Right hindlimb (tissue), 1 donor: ENCODE measurements at places on chromosomes 5 and 9.

- no peak for DNase-seq
These were observed 20.1 kb downstream of the RCL1 start for GRCh38 chr9:4812858-4813257.

DNA sequence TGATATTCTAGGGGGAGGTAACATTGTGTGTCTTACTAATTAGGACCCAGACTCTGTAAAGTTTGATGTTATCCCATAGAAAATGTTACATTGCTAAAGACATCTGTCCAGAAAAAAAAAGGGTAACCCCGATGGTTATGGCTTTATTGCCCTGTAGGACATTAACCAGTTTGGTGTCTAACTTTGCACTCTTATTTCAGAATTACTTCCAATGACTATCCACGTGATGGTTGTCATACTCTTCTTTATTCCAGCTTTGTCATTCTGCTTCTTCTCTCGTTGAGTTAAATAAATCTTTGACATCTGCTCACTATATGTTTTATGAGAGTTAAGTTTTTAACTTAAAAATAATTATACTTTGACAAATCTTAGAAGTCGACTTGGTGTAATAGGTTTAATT is 180.4 kb upstream of the ANKRD55 start:
- DNase-seq = no peak

- DNase-seq = no peak
These were observed 38.8 kb downstream of the NFX1 start for GRCh38 chr9:33329117-33329563.

DNA sequence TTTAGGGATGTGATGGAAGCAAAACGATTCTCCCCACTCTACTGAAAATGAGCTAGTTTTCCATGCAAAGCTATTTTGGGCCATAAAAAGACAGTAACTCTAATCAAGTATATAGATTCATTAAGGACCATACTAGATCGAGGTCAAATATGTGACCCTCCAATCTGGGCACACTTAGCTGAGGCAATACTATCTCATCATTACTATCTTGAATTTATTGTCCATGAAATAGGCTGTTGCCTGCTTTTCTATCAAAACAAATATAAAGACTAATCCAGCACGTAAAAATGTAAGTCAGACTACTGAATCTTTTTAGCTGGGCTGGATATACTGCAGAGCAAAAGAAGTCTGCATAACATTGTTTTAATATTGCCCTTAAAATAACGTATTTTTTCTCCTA is 943.1 kb downstream of the NR2F1-AS1 start:
- DNase-seq = no peak

DNA sequence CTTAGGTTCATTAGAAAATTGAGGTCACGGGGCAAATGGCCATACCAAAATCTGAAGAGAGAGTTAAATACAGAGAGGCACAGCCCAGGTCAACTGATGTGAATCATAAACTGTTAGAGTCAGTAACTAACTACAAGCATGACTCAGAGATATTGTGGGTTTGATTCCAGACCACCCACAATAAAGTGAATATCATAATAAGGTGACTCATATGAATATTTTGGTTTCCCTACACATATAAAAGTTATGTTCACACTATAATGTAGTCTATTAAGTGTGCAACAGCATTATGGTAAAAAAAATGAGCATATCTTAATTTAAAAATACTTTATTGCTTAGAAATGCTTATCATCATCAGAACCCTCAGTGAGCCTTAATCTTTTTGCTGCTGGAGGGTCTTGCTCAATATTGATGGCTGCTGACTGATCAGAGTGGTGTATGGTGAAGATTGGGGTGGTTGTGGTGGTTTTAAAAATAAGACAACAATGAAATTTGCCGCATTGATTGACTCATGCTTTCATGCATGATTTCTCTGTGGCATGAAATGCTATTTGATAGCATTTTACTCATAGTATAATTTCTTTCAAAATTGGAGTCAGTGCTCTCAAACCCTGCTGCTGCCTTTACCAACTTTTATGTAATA is 53.1 kb upstream of the EDIL3 start:
- DNase-seq = no peak

- DNase-seq = no peak
These were observed 94.1 kb upstream of the FST start for GRCh38 chr5:53386341-53386740.

GRCh38 chr9:34430843-34431437 is 27.4 kb downstream of the FAM219A start:
- peak; percentile 83 for DNase-seq

DNA sequence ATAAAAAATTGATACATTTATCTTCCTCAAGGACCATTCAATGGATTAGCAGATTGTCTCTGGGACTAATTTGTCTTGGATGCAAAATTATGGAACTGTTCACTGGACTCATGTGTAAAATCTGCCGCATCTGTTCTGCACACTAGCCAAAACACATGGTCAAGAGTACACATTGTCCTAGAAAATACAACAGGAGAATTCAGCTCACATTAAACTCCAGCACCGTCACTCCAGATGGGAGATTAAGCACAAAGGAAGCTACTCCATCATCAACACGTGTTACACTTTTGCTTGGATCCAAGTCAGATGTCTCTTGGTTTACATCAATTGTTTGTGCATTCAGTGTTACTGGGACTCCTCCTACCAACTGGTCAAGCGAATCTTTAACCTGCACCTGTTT is 28.8 kb downstream of the C5 start:
- DNase-seq = peak; percentile 73

- DNase-seq = no peak
These were observed 2.4 kb downstream of the CKMT2 start for GRCh38 chr5:81235287-81236072.

GRCh38 chr9:130896233-130897014 is at the start of gene QRFP:
QRFP (minus strand) TSS chr9:130896812; CDS start chr9:130893838, 2,974 bp downstream.
- DNase-seq = no peak

DNA sequence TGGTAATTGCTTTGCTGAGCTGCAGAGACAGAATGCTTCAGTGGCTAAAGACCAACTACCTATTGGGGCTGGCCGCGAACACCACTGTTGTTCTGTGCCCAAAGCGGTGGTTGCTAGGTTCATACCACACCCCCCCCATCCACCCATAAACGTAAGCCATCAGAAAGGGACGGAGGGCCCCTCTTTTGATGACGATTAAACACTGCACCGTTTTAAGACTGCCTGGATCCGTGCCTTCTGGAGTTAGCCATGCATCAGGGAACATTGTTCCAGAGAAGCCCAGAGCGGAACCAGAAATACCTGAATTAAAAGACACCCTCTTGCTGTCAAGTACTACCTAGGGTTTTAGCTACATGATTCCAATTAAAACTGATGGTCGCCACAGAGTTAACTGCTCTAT is 369.1 kb upstream of the DAP start:
- no peak for DNase-seq

DNA sequence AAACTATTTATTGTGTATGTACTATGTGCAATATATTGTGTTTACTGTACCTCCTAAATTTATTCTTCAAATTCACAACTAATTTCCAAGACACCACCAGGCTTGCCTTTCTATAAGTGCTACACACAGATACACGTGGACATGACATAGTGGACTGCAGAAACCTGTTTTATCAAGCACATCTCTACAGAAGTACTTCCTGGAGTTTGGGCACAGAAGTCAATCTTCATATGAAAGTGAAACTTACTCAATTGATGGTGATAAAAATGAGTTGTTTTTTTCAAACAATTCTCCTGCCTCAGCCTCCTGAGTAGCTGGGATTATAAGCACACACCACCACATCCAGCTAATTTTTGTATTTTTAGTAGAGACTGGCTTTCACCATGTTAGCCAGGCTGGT is 57.6 kb downstream of the NLN start:
- no peak for DNase-seq

DNA sequence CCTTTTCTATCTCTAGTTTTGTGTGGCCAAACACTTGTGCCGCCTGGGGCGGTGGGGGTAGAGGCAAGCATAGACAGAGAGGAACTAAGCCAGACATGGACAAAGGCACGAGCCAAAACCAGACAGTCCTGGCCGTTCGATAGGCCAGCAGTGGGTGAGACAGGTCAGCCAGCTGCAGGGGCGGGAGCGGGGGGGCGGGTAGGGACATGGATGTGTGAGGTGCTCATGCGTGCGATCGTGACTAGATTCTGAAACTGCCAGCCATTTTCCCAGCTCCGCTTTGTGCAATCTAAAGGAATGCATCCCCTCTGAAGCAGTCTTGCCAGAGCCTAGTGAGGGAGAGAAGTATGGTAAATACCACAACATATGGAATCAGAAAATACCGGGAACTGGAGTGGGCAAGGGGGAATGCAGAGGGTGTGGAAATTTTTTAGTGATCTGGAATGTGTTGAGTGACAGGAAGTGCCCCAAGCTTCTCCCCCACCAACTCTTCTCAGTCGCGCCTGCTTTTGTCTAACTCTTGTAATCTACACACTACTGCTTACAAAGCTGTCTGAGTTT is 111.9 kb downstream of the NR6A1 start:
- DNase-seq = peak; percentile 93

DNA sequence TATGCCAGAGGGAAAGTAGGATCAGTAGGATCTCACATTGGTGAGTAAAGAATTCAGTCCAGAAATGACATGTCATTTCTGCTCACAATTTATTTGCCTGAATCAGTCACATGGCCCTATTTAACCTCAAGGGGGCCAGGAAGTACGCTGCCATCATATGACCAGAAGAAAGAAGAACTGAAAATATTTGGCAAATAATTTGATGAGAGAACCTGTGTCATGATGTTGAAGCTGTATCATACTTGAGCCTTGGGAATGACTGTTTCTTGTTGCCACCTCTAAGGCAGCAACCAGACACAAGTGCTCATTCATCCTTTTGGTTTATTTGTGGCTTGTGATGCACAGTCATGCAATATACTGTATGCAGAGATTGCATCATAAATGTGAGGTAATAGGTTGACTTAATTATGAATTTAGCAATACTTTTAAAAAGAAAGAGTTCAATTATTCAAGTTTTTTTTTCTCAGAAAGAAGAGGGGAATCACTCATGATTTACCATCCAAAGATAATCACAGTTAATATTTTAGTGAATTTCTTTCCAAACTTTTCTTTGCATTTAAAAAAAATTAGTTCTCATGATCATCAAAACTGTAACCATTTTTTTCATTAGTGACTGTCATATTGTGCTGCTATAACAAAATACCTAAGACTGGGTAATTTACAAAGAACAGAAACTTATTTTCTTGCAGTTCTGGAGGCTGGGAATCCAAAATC is 8.2 kb upstream of the ZFYVE16 start:
- no peak for DNase-seq

DNA sequence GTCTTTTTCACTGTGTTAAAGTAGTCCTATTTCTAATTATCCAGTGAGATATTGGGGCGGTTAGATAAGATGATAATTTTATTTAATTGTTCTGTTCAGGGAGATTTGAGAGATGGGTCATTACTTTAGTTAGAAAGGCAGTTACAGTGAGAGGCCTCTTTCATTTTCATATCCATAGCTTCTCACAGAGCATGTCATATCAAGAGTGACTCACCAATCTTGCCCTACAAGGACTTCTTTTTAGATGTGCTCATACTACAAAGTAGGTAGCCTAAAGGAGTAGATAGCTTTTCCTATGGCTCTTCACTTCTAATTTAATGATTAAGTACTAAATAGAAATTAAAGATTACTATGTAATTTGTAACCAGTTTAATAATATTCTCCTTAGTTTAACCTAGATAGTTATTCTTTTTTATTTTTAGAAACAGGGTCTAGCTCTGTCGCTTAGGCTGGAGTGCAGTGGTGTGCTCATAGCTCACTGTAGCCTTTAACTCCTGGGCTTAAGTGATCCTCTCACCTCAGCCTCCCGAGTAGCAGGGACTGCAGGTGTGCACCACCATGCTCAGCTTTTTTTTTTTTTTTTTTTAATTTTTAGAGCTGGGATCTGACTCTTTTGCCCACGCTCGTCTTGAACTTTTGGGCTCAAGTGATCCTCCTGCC is 71.0 kb downstream of the FER start:
- no peak for DNase-seq

DNA sequence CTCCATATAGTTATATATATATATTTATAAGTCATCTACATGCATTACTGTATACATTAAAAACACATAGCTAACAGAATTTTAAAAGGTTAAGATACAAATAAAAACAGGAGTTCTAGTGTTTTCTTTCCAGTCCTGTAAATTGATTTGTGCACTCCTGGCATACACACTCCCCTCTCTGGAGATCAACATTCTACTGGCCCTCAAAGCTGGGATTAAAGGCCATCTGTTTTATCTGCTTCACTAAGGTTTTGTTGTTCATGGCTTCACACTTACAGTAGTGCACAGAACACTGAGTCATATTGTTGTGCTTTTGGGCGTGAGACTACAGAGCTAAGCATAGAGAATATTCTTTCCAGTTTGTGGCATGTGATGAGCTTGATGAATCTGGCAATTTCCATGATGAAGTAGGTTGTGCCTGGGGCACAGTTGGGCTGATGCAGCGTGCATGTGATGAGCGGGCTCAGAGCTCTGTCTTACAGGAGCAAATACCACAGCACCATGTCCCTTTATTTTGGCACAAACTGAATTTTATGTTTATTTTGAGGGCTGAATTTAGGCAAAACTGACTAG is 98.2 kb downstream of the TAF11L14 start:
- no peak for DNase-seq

GRCh38 chr5:160363660-160364395 is 6.6 kb downstream of the C1QTNF2 start:
- DNase-seq = peak; percentile 78

DNA sequence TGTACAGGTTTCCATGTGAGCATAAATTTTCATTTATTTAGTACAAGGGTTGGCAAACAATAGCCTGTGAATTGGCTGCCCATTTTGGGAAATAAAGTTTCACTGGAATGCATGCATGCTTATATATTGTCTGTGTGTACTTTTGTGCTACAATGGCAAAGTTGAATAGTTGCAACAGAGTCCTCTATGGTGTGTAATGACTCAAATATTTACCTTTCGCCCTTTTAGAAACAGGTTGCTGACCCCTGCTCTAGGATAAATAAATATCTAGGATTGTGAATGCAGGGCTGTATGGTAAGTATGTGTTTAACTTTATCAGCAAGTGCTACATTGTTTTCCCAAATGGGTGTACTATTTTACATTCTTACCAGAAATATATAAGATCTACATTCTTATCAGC is 47.2 kb downstream of the XRCC4 start:
- DNase-seq = no peak
